ENCODE measurements at places on chromosomes 3 and 15.
A peak's percentile ranks its signal among the peaks of the same experiment; 100 is the strongest.

GRCh38 chr3:65497846-65498245 is 540.9 kb downstream of the MAGI1 start:
- DNase-seq: no peak

DNA sequence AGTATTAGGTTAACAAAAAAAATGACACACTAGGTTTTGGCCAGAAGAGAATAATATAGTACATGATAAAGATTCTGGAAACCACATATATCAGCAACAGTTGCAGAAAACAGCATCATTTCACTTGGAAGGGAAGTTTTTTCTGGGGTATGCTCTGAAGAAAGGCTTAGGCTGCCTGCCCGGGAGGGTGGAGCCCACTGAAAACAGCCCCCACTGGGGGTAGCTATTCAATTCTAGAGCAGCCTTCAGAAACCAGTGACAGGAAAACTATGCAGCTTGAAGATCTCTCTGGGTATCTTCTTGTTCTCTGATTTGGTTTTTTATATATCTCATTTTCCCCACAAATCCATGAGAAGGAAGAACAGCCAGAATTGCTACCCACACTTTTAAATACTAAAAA is 43.2 kb downstream of the ZMAT3 start:
- no peak for DNase-seq

GRCh38 chr15:67013696-67014095 is 51.7 kb upstream of the SMAD3 start:
- DNase-seq: peak; percentile 62

DNA sequence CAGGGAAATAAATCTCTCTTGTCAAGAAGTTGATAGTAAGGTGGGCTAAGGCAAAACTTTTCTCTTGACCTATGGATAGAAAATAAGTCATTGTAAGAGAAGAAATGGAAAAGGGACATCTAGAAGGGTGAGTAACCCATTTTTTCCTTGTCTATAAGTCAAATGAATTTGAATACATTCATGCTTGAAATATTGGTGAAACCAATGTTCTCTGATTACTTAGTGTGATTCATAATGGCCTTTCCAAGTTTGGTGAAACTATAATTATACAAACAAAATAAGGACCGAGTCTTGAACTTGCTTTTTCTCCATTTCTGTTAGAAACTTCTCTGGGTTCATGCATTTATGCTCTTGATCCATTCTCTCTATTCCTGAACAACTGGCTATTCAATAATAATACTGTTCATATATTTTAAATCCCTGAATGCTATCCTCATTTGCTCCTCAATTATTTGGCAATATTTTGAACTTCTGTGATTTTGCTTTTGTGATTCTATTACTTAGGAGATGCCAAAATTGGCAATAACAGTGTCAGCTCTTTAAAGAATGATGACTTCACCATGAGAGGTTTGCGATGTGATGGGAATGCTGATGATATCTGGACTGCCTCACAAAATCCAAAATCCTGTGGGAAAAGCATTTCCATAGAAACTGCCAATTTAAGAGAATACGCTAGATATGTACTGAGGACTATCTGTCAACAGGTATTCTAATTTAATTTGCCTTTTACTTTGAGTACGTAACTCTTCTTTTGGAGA is 12.3 kb downstream of the P2RY12 start:
- no peak for DNase-seq

DNA sequence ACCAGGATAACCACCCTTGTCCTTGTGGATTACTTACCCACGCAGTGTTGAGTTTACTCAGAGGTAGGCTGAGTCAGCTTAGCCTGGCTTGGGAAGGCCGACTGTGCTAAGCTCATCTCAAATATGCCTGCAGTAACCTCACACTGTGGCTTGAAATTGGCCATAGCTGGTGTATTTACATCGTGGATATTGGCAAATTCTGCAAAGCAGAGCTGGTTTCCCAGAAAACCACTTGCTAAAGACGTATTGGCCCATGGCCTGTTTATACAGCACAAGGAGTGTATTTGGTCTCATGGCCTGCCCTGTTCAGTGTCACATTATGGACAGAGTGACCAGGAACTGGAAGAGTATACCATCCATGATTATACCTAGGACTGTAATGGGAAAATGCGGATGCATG is 170.5 kb upstream of the UBE3A start:
- DNase-seq: no peak

DNA sequence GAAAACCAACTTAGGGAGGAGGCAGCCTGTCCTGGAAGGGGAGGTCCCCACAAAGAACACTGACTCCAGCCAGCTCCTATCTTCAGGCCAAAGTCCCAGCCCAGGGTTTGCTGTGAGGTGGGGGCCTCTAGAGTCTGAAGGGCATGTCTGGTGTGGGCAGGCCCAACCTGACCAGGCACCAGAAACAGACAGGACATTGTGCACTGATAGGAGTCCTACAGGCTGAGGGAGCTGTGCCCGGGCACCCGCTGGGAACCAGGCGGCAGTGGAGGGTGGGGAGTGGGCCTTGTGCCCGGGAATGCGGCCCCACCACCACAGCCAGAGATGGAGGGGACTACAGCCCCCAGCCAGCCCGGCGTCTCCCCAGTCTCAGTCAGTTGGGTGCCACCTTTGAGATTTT is 161.4 kb downstream of the WNT7A start:
- no peak for DNase-seq

DNA sequence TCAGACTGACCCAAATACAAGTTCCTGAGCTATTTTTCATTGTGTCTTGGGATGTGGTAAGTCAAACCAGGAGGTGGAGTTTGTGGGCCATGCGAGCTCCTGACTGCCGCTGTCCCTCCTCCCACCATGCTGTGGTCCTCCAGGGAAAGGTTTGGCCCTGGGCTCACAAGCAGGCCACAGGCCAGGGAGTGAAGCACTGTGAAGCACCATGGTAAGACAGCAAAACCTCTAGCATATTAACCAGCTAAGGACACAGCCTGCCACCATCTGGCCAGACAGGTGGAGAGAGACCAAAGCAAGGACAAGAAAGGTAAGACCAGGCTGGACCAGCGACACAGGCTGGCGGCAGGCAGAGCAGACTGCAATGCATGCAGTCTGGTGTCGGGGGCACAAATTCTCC is 15.3 kb downstream of the RAB43 start:
- DNase-seq: no peak

GRCh38 chr15:78730955-78731354 is 80.3 kb downstream of the ADAMTS7 start:
- DNase-seq: no peak

DNA sequence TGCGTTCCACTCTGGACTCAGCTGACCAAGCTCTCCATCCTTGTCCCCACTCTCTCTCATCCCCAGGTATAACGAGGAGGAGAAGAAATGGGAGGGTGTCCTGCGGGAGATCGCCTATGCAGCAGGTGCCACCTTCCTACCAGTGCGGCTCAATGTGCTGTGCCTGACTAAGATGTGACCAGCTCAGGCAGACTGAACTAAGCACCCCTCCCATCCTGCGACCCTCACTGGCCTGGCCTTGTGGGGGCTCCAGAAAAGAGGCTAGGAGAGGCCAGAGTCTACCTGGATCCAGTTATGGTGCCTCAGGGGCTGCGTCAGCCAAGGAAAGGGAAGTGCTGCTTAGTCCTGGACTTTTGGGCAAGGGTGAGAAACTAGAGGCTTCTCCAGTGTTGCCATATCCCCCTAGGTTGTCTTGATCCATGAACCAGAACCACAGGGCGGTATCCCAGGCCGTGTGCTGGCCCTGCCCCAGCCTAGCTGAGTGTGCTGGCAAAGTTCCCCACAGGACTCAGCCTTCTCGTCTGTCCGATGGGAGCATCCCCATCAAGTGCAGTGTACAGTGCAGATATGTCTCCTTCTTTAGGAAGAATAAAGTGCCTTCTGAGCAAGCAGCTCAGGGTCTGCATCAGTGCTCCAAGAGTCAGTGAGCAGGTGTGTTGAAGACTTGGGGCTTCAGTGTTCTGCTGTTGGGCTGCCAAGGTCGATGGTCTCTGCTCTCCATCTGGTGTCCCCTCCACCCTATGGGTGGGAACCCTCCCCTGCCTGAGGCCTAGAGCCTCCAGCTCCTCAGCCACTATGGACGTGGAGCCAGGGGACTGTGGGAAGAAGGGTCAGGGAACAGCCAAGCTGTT is 6.7 kb downstream of the KLHL40 start:
- DNase-seq: no peak

All from KBM-7 (cell line).